ENCODE measurements at places on chromosomes 6 and 20.

- DNase-seq = peak; percentile 66
These were observed 899.0 kb downstream of the TFAP2A start for GRCh38 chr6:9515633-9516606.

GRCh38 chr6:7249391-7249790 lies 63.6 kb downstream of the SSR1 start:
- DNase-seq = no peak

DNA sequence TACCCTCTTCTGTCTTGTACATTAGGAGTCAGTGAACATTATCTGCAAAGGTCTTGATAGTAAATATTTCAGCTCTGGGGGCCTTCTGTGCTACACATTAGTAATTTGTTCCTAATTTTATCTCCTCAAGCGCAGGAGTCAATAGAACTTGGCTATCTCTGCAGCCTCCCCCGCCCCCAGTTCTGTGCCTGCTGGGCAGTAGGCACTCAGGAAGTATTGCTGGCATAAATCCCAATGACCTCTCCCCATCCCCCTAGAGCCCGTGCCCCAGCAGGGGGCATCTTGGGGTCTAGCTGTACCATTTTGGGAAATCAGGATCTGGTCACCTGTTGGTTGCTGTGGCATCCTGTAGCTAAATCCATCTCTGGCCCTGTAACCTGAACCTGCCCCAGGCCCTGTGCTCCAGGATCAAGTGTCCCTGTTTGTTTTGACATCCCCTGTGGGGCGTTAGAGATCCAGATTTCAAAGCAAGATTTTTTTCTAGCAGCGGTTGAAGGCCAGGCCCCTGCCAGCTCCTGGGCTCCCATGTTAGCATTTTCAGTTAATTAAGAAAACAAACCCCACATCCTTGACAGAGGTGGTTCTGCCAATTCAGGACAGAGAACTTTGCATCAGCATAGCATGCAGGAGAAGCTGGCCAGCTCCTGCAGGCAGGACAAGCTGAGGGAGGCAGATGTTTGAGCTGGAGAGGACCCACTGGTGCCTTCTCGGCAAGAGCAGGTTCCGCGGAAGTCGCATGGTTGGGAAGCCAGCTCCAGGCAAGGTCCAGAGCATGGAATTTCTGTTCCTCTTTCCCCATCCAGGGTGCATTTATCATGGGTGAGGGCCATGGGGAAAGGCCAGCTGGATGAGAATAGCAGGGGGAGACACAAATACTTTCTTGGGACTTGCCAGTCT lies 32.1 kb downstream of the DAAM2 start:
- DNase-seq = no peak

GRCh38 chr20:47506850-47507249 lies 5.2 kb downstream of the NCOA3 start:
- no peak for DNase-seq

DNA sequence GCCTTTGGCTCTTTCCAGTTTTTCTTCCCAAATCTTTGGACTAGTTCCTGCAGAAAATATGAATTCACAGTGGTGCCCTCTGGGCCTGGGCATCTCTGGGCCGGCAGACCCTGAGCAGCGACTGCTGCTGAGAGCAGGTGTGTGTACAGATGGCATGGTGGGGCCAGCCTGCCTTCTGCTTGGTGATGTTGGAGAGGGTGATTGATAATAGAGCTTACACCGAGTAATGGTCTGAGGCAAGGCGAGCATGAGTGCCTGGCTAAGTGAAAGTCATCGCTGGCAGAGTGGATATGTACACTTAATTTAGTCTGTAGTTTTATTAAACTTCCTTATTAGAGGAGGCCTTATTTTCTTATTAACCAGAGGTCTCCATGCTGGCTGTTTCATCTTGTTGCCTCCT lies 156.9 kb downstream of the CDKAL1 start:
- DNase-seq = no peak

- peak; percentile 74 for DNase-seq
These were observed 21.9 kb downstream of the ECT2L start for GRCh38 chr6:138817799-138818198.

DNA sequence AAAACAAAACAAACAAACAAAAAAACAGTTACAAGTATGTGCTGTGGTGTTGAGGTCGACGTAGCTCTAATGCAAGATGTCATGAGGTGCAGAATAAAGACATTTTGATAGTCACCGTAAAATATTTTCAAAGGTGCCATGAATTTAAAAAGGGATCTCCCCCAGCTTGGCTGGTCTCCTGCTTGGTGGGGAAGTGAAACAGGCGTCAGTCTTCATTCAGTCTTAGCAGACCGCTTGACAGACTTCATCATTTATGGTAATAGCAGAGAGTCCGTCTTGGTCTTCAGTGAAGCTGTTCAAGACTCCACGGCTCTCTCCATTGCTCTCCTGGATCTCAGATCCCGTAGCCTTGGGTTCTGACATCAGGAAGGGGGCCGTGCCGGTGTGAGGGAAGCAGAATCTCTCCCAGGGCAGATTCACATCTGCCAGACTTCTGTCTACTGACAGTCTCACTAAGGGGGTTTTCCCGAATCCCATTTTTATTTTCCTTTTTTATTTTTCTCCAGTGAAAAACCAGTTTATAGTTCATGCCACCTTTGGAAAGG lies 1.6 kb downstream of the SLC24A3 start:
- no peak for DNase-seq

GRCh38 chr6:109768485-109768884 lies 77.4 kb downstream of the FIG4 start:
- peak; percentile 44 for DNase-seq

DNA sequence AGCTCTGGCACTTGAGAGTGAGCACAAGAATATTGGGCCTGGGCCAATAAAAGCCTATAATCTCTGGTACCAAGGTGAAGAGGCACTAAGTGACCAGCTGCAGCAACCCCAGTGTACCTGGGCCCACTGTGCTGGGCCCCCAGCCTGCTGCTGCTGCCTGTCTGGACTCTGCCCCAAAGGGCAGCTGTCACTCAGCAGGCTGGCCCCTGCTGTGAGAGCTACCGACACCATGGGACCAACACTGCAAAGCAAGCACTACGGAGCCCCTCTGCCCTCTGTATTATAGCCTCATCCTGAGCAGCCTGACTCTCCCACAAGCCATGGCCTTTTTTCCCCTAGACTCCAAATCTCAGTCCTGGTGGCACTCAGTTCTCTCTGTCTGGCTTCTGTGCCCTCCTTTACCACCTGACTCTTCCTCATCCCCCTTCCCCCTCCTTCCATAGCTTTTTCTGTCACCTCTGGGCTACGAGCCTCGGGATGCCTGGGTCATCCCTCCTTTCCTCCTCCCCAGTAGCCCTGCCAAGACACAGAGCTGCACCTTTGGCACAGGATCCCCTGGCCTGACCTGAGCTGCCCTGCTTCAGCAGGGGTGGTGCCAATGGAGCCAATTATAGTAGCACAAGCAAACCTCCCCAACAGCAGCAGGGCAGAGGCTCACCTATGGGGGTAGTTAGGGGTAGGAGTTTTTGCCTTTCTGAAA lies 14.2 kb downstream of the RRP36 start:
- DNase-seq = no peak

DNA sequence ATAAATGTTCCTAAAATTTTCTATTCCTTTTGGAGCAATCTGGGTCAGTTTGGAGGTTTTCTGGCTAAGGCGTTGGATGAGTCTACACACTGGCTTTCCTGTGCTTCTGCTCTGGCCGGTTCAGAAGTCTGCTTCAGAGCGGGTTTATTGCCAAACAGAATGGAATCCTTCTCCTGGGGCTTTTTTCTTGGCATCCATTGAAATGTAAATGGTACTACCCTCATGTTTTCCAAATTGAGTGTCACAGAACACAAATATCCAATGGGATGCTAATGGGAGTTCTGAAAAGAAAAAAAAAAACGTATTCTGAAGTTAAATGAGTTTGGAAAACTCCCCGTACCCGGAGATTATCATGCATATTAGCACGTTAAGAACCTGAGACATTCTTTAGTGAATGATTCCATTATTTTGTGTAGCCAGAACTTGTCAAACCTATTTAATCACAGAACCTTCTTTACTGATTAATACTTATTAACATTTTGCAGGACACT lies 930.3 kb downstream of the QKI start:
- no peak for DNase-seq

GRCh38 chr6:92757925-92758324 lies 661.4 kb downstream of the EPHA7 start:
- no peak for DNase-seq

DNA sequence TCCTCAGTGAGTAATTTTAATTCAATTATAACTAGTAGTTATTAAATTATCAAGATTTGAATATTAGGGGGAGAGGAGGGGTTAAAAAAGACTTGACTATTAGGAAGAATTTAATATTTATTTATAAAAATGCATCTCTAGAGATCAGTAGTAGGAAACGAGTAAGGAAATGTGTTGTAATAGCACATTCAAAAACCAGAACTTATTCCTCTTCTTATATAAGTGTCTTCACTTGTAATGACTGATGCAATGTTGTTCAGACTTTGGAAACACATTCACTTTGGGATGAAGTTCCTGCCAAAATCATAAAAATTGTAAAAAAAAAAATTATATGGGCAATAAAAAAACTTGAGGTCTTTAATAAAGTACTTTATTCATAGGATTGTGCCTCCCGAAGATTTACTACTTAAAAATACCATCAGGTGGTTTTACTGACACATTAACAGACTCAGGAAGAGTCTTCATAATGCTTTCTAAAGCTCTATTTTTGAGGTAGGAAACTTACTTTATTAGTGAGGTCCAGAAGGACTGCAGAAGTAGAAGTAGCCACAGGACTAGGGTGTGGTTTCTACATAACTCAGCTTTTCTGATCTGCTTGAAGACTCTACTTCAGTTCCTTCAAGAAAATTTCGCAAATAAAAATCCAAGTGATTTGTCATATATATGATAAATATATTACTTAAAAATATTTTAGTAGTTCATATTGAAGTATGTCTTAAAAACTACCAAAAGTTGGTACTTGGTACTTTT lies 59.8 kb downstream of the CCDC170 start:
- no peak for DNase-seq

DNA sequence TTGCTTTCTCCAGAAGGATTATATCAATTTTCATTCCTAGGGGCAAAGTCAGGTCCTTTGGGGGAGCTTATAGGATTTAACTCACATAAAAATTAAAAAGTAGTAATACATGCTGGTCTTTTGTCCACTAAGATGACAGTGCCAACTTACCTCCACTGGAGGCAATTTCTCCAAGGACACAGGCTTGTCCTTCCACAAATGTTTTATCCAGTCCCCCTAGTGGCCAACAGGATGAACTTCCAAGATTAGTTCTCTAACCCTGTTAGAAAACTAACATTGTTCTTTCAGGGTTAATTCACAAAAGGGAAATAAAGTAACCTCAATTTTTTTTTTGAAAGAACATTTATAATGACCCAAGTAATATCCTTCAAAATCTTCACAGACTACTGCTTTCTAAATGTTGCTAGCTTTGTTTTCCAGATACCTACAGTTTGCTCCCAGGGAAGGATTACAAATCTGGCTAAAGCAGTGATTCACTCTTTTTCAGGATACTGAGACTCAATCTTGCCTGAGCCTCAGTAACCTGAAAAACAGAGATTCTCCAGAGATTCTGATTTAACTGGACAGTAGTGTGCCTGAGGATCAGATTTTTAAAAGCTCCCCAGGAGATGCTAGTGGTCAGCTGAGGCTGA lies 31.7 kb upstream of the UBR2 start:
- peak; percentile 66 for DNase-seq

DNA sequence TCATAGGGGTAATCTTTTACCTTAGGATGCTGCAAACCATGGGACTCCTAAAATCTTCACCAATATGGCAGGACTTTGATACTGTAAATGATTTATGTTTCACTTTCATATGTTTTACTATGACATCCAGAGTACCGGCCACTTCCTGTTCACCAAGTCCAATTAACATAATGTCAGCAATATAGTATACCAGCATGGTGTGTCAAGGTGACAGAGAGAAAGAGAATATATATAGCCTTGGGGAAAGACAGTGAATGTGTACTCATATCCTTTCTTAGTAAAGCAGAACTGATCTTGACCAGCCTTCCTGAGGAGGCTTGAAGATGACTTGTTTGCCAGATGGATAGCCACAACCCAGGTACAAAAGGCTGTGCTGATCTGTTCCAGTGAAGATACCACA lies 127.9 kb downstream of the NRN1 start:
- DNase-seq = no peak

DNA sequence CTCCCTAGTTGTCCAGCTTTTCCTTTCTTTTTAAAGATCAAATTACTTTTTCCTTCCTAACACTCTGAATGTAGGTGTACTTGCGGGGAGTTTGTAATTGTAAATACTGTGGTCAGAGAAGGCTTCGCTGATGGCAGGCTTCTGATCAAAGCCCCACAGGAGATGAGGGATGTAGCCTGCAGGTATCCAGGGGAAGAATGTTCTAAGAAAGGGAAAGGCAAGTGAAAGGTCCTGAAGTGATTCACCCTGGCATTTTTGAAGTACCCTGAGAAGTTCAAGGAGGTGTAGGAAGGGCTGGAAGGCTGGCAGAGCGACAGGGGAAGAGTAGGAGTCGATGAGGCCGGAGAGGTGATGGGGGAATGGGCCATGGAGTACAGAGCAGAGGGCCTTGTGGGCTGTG lies 38.2 kb upstream of the CCN6 start:
- DNase-seq = no peak

- no peak for DNase-seq
These were observed 44.4 kb downstream of the RNGTT start for GRCh38 chr6:88919032-88919431.

GRCh38 chr6:11204005-11204399 lies 28.5 kb downstream of the NEDD9 start:
- DNase-seq = no peak

DNA sequence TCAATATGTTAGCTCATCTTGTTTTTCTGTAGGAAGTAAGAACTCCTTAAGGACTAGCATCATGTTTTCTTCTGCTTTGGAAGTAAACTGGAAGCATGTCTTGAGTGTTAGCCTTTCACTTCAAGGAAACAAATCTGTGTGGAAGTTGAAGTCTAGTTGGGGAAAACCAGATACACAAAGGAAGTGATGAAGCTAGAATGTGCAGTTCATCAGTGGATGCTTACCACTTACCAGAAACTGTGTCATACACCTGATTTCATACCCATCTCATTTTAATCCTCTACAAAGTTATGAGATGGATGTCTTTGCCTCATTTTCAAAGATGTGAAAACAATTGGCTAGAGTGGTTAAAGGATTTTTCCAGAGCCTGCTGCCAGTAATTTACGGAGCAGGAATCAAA lies 75.8 kb downstream of the TMEM170B start:
- DNase-seq = no peak

DNA sequence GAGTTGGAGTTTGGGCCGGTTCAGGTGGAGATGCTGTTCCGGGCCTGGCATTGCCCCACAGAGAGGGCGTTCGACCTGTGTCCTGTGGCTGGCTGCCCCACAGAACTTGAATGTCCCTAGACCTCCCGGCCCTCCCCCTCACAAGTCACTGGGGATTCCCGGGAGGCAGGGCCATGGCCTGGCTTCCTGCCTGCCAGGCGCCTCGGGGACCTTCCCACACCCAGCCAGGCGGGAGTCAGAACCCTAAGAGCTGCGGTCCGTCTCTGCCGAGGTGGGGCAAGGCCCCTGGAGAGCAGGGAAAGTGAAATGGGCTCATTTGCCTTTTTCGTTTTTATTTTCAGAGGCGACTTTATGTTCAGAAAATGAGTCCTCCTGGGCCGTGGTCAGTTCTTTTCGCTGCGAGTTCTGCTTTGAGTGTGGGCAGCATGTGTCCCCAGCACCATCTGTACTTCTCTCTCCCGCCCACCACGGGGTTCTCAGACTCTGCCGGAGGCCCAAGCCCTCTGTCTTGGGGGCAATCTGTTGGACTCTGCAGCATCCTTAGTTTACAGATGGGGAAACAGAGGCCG lies 8.5 kb downstream of the RBM38 start:
- no peak for DNase-seq

- peak; percentile 24 for DNase-seq
These were observed 31.1 kb downstream of the PLG start for GRCh38 chr6:160733050-160733646.

GRCh38 chr20:17316316-17317038 lies 89.6 kb downstream of the PCSK2 start:
- DNase-seq = no peak

- DNase-seq = peak; percentile 34
These were observed 789 bp downstream of the CCND3 start for GRCh38 chr6:41940759-41941279.
